ENCODE measurements at places on chromosomes 16 and 17. TPM values are rescaled to one million over a fixed set of nuclear protein-coding genes. Genes with fewer than 3 reads are reported as not detected.

Gene NPIPB9
- total RNA-seq: 1.3 TPM

Gene NXPH3
- 1.5 TPM for total RNA-seq

Gene OTOA
- 0.06 TPM for total RNA-seq

Gene SPATA32
- total RNA-seq: 0.15 TPM

Gene RNF227
- total RNA-seq: 1.5 TPM

Gene GRAP
- 0.53 TPM for total RNA-seq

Gene TVP23A
- 0.20 TPM for total RNA-seq

Gene ANKRD40
- total RNA-seq: 48.0 TPM

Gene LPO
- 0.07 TPM for total RNA-seq

Gene FADS6
- total RNA-seq: not detected

Gene CBX1
- 74.7 TPM for total RNA-seq

All from A549 treated with AZD2906 at 1 μM for 4 hours (cell line).